Activated CD4-positive, alpha-beta T cell treated with anti-CD3 and anti-CD28 coated beads, Interleukin-2, amount 50 U/mL, for 48 hours (primary cell): ENCODE measurements at places on chromosomes 11 and 22.

- no peak for DNase-seq
These were observed 1.0 kb upstream of the PRDM10 start for GRCh38 chr11:130003717-130004001.

DNA sequence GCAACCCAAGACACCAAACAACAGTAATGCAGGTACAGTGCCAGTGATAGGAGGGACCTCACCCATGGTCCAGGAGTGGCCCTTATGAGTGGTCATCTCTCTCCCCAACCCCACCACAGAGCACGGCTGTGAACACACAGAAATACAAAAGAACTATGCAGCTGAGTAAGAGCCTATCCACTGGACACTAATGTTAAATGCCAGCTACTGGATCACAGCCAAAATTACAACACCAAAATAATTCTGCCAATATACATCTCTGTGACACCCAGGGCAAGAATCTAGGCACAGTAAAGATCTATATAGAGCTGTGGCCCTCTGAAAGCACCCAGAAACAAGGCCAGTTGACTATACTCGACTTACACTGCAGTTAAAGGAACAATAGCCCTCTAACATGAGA, 22.8 kb upstream of the GPR83 start:
- DNase-seq: no peak

GRCh38 chr11:69394869-69395246, 86.6 kb upstream of the LINC01488 start:
- DNase-seq: no peak

DNA sequence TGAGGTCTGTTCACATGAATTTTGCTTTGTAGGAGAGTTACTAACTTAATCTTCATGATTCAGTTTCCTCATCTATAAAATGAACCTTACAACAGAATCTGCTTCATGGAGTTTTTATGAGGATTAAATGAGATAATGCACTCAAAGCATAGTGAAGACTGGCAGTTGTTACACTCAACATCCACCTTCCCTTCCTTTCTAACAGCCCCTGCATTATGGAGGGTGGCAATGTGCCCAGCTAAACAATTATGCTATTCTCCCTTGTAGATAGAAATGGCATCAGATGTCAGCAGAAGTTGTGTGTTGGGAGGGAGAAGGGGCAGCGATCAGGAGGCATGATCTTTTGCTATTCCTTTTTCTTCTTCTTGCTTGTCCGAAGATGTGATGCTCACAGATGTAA, 6.5 kb downstream of the POU2AF1 start:
- DNase-seq: no peak

DNA sequence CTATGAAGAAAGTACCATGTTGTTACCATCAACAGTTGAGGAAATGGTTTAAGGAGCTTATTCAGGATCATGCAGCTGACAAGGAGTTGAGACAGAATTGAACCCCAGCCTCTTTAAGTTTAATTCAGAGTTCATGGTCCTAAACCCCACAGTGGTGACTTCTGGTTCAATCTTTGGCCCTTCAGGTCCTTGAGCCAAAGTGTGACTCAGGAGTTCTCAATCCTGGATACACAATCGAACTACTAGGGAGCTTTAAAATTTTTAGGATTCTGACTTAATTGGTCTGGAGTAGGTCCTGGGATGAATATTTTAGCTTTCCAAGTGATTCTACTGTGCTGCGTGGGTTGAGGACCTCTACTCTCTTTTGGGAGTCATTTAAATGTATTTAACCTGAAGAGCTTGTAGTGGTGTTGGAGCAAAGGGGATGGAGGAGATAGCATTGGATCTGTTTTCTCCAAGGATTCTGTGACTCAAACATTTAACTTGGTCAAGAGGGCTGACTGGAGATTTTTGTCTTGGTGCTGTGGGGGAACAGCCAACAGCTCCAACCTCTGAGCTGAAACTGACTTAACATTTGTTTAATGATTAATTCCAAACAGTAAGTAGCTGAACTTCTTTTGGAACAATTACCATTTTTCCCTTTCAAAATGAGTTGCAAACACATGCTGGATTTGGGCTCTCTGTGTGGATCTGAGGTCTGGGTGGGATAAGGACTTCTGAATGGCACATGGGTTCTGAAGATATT, 80.1 kb downstream of the INSC start:
- DNase-seq: no peak

- no peak for DNase-seq
These were observed 21.0 kb downstream of the WEE1 start for GRCh38 chr11:9594267-9595046.

GRCh38 chr11:74084796-74085541, 76.1 kb upstream of the UCP3 start:
- DNase-seq: no peak
